T-helper 1 cell treated with Interleukin-12 subunit alpha and Interleukin-12 subunit beta and Interleukin-4 antibody, amounts not matched to agents 30 ng/mL and 1 ng/mL, for 36 hours (primary cell): ENCODE measurements at places on chromosomes 1 and 21. TPM values are rescaled to one million over a fixed set of nuclear protein-coding genes. Genes with fewer than 3 reads are reported as not detected.

LEFTY1 gene
- not detected in 2 replicates for total RNA-seq

CHD5 gene
- 2.3 TPM in 2 replicates for total RNA-seq

NUCKS1 gene
- 135 and 148 TPM in 2 replicates for total RNA-seq

KCNQ4 gene
- total RNA-seq: 0.88 and 1.0 TPM in 2 replicates

ZC3H11A gene
- 93.7 and 98.4 TPM in 2 replicates for total RNA-seq

SEMA6C gene
- total RNA-seq: 1.1 and 2.2 TPM in 2 replicates

SPRR2E gene
- total RNA-seq: not detected in 2 replicates

TMEM201 gene
- total RNA-seq: 17.4 and 19.1 TPM in 2 replicates

ENAH gene
- total RNA-seq: 0.12 TPM in 1 of 2 replicates, not detected in the other

OR10X1 gene
- total RNA-seq: not detected in 2 replicates

FCRLB gene
- 0.17 and 0.20 TPM in 2 replicates for total RNA-seq

C1orf185 gene
- not detected in 2 replicates for total RNA-seq

RAB7B gene
- not detected in 2 replicates for total RNA-seq

ANGPTL1 gene
- not detected in 2 replicates for total RNA-seq

SELENBP1 gene
- total RNA-seq: not detected in 2 replicates

OR6Y1 gene
- not detected in 2 replicates for total RNA-seq

FCAMR gene
- total RNA-seq: 0.15 and 0.17 TPM in 2 replicates

LRRC53 gene
- not detected in 2 replicates for total RNA-seq

DENND4B gene
- total RNA-seq: 170 and 173 TPM in 2 replicates

PGLYRP3 gene
- total RNA-seq: not detected in 2 replicates

TRIM17 gene
- 1.8 and 2.4 TPM in 2 replicates for total RNA-seq

CFHR2 gene
- total RNA-seq: not detected in 2 replicates

LCE1D gene
- not detected in 2 replicates for total RNA-seq

LGALS8 gene
- total RNA-seq: 109 and 113 TPM in 2 replicates

LRRN2 gene
- total RNA-seq: 0.20 TPM in 1 of 2 replicates, not detected in the other

ADAMTS4 gene
- 2.2 and 2.4 TPM in 2 replicates for total RNA-seq

TNFRSF25 gene
- total RNA-seq: 162 and 172 TPM in 2 replicates

KCND3 gene
- total RNA-seq: not detected in 2 replicates

OR10J1 gene
- not detected in 2 replicates for total RNA-seq

PGLYRP4 gene
- total RNA-seq: not detected in 2 replicates

IFNGR2 gene
- 4.1 and 4.2 TPM in 2 replicates for total RNA-seq

ATP6V1G3 gene
- total RNA-seq: not detected in 2 replicates

PPP1R15B gene
- 74.5 and 75.6 TPM in 2 replicates for total RNA-seq

ZNF281 gene
- total RNA-seq: 19.7 and 20.6 TPM in 2 replicates

RPL22 gene
- 318 and 345 TPM in 2 replicates for total RNA-seq

SPRR5 gene
- total RNA-seq: not detected in 2 replicates

RGS7 gene
- total RNA-seq: not detected in 2 replicates
